ENCODE measurements at places on chromosomes 2 and 18.

GRCh38 chr2:198347946-198348345 is 543.6 kb downstream of the PLCL1 start:
- no peak for DNase-seq

DNA sequence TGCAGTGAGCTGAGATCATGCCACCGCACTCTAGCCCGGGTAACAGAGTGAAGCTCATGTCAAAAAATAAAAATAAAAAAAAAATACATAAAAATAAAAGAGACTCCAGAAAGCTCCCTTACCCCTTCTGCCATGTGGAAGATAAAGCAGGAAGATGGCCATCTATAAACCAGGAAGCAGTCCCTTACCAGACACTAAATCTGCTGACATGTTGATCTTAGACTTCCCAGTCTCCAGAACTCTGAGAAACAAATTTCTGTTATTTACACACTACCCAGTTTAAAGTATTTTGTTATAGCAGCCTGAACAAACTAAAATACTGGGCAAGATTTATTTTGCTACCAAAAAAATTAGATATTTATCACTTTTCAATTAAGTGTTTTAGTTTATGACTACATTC is 136.2 kb upstream of the SMAD7 start:
- no peak for DNase-seq

- DNase-seq = no peak
Observed at GRCh38 chr18:68152770-68153169, 562.1 kb downstream of the TMX3 start.

DNA sequence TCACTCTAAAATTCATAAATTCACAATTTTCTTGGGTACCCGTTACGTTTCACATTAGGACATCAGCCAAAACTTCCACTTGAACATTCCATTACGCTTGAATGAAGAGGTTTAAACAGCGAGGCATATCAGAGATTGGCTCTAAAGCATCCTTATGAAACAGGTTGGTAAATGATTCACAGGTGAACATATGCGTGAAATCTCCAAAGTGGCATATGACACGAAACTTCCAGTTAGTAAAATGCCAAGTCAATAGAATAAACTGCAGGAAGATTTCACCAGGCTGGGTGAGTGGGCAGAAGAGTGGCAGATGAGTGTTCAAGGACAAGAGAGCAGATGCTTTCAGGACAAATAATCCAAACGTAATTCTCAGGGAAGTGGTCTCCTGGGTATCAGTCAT is 33.9 kb upstream of the GLS start:
- DNase-seq = no peak

- DNase-seq = no peak
Observed at GRCh38 chr18:23182606-23183005, 47.3 kb downstream of the CABLES1 start.

GRCh38 chr18:9215221-9215933 is 78.8 kb downstream of the ANKRD12 start:
- DNase-seq = no peak

GRCh38 chr2:176123411-176124109 is 1.0 kb downstream of the HOXD9 start:
- no peak for DNase-seq

- no peak for DNase-seq
Observed at GRCh38 chr18:61400716-61401115, 67.5 kb downstream of the CDH20 start.

GRCh38 chr2:42443718-42444399 is 49.9 kb downstream of the KCNG3 start:
- DNase-seq = no peak

GRCh38 chr18:36187826-36188721 is 777 bp downstream of the MOCOS start:
- DNase-seq = peak; percentile 62

All from NCI-H510A treated with DMSO at 0.1 percent for 48 hours (cell line).